Mesothelial cell of epicardium (in vitro differentiated cells): ENCODE measurements at places on chromosomes 1 and 21.

DNA sequence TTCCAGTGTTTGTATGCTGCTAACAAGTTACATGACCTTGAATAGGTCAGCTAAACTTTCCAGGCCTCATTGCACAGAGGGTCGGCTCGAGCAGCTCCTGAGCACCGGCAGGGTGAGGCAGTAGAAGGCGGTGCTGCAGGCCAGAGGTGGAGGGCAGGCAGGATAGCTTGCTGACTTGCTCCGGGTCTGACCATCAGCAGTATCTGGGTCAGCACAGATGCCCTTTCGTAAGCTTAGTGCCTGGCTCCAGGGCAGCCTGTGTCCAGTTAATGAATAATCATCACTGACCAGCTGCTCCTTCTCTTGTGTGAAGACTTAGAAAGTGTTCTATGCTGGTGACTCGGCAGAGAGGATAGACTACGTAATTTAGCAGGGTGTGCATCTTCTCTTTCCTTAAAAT, 6.9 kb downstream of the MAPKAPK2 start:
- H3K36me3 ChIP-seq, result no peaks in the 10 kb centered on the region
- no peaks in the 10 kb centered on the region for H3K27me3 ChIP-seq
- H3K4me3 ChIP-seq, result no peak overlapping the region
- H3K27ac ChIP-seq, result no peak overlapping the region
- DNase-seq, result no peak

- peaks cover 90% of the 10 kb centered on the region for H3K27me3 ChIP-seq
- no peaks in the 10 kb centered on the region for H3K36me3 ChIP-seq
- no peak for DNase-seq
- H3K4me3 ChIP-seq, result peak overlapping the region; percentile 47
- H3K4me1 ChIP-seq, result peaks cover 6% of the 10 kb centered on the region
These were observed 7.6 kb downstream of the CDKN2C start for GRCh38 chr1:50977575-50978143.

GRCh38 chr21:36751383-36751782, 52.5 kb downstream of the SIM2 start:
- no peak overlapping the region for H3K4me3 ChIP-seq
- H3K27me3 ChIP-seq, result peaks cover 21% of the 10 kb centered on the region
- H3K4me1 ChIP-seq, result peaks cover 46% of the 10 kb centered on the region
- DNase-seq, result no peak
- no peak overlapping the region for H3K27ac ChIP-seq

- H3K36me3 ChIP-seq, result no peaks in the 10 kb centered on the region
- no peak overlapping the region for H3K4me3 ChIP-seq
- H3K27ac ChIP-seq, result no peak overlapping the region
- peaks cover 9% of the 10 kb centered on the region for H3K4me1 ChIP-seq
- no peaks in the 10 kb centered on the region for H3K27me3 ChIP-seq
These were observed 61.2 kb downstream of the TCP10L start for GRCh38 chr21:32523988-32524719.

DNA sequence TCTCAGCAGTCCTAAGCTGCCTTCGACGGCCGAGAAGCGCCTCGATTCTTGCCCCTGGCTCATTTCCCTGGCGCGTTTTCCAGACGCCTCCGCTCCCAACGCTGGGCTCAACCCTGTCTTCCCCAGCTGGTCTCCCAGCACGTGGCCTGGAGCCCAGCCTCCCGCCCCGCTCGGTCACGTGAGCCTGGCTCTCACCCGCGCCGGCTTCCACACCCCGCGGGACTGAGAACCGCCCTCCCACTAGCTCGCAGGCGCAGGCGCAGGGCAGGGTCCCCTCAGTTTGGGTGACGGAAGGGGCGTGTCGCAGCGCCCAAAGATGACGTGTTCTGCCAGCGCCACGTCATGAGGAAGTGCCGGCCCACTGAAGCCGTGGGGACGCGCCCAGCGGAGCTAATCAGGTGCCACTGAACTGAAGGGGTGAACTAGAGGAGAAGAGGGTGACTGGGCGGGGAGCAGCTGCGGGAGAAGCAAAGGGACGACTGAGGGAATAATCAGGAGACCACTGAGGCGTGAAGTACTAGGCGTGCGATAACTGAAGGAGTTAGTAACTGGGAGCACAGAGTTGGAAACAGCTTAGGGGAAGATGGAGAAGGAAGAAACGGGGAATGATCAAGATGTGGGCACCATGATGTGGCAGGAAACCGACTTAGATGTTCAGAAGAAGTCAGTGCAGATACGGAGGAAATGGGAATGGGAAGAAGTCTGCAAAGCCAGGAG, at the start of gene DHDDS:
Gene DHDDS (plus strand): TSS at position 343 of the 717 bp plus-strand sequence. CDS start 625 bp downstream, outside the sequence.
- H3K4me1 ChIP-seq, result peaks cover 30% of the 10 kb centered on the region
- H3K36me3 ChIP-seq, result peaks cover 3% of the 10 kb centered on the region
- H3K27me3 ChIP-seq, result no peaks in the 10 kb centered on the region
- peak within 1 kb of the TSS; percentile 98 for H3K27ac ChIP-seq
- H3K4me3 ChIP-seq, result peak within 1 kb of the TSS; percentile 87
